Activated T-helper 1 cell treated with anti-CD3 and anti-CD28 coated beads, Interleukin-12 subunit alpha, Interleukin-12 subunit beta, Interleukin-2, Interleukin-4 antibody, amounts not matched to agents 30 ng/mL and 10 ng/mL and 1 ng/mL, durations not matched to agents 14 hours and 24 hours and 36 hours (primary cell): ENCODE measurements at places on chromosomes 3 and 15. TPM values are rescaled to one million over a fixed set of nuclear protein-coding genes. Genes with fewer than 3 reads are reported as not detected.
A peak's percentile ranks its signal among the peaks of the same experiment; 100 is the strongest.

DNA sequence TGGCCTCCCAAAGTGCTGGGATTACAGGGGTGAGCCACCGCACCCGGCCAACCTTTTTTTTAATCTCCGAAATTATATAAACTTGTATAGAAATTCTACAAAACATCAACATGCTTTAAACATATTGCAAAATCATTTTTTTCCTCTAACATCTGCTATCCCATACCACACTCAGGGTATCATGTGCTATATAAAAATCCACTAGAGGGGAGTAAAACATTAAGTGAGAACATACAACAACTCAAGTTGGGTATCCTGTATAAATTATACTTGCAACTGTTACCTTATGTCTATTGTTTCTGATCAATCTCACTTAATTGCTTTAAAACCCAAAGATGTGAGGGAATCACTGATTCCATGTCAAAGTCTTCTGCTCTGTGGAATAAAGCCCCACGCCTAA lies 71.9 kb upstream of the FBN1 start:
- no peak for DNase-seq

DNA sequence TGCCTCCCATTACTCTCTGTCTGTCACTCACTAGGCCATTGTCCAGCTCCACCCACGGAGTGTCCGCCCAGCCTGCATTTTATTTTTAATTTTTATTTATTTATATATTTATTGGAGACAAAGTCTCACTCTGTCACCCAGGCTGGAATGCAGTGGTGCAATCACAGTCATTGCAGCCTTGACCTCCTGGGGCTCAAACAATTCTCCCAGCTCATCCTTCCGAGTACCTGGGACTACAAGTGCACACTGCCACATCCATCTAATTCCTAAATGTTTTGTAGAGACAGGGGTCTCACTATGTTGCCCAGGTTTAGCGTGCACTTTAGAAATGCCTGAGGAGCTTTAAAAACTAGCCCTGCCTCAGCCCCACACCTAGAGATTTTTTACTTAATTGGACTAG lies 141.5 kb downstream of the LIPC start:
- DNase-seq: no peak

DNA sequence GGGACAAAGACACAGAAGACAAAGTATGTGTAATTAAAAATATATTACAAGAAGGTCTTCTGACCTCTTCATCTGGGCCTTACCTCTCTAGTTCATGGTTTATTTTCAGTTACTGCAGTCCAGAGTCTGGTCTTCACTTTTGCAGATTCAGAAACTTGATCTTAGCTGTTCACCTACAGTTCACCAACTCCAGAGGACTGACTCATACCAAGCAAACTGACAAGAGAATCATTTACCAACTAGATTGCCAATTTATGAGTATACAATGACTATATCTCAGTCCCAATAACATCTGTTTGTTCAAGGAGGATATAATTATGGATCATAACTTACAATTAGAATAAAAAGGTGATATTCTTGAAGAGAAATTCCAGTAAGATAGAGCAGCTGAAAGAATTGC lies 9.0 kb downstream of the P2RY1 start:
- DNase-seq: no peak

DNA sequence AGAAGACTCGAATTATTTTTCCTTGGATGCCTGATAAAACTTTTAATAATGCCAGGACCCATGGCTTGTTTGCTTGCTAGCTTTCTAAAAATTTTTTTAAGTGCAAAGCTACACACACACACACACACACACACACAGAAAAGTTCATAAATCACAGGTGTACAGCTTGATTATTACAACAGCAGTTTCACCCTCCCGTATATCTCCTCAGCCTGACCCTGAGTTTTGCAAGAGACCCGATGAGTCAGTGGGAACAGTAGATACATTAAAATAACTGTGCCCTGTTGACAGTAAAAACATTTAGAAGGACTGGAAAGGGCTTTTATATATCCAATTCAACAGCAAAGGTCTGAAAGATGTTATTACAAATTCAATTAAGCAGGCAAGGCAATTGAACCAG lies 46.7 kb downstream of the EMC4 start:
- no peak for DNase-seq

- DNase-seq: no peak
These were observed 17.4 kb downstream of the FILIP1L start for GRCh38 chr3:100096866-100097265.

DNA sequence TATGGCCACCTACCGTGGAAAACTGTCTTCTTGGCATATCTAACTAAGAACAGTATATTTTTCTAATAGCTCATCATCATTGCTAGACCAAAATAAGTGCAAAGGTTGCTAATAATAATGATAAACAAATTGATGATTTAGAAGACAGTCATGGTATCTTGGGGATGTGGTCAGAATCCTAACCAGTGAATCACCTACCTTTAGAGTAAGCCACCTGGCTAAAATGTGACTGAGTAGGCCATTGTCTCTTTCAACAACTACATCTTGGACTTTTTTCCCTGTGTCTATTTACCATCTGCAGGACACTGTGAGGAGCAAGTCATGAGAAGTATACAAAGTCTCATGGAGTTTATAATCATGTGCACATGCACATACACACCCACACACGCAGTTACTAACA lies 273.5 kb upstream of the SEMA6D start:
- no peak for DNase-seq

DNA sequence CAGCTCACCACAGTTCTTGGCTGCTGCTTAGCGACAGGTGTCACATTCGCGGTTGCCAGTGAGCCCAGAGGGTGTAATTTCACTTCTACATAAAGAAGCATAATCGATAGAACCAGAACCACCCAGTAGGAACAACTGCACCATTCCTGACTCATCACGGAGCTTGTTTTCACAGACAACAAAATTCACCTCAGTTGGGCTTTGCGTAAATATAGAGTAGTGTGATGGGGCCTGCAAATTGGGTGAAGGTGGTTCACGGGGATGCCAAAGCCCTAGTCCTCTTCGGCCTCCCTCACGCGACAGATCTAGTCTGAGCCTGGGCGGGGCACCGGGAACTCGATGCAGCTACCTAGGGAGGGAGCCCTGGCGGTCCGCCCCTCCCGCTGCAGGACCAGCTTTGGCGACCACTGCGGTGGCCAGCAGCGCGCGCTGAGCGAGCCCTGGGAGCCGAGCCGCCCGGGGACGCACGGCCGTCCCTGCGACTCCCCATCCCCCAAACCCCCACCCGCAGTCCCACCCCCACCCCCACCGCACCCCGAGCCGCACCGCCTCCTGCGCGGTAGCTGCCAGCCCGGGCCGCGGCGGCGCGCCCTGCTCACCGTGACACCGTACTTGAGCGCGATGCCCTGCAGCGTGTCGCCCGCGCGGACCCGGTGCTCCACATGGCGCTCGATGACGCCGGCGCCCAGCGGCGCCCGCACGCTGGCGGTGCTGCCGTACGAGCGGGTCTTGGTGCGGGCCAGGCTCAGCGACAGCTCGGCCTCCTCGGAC lies 519 bp downstream of the LYSMD2 start:
- DNase-seq: peak; percentile 40

DNA sequence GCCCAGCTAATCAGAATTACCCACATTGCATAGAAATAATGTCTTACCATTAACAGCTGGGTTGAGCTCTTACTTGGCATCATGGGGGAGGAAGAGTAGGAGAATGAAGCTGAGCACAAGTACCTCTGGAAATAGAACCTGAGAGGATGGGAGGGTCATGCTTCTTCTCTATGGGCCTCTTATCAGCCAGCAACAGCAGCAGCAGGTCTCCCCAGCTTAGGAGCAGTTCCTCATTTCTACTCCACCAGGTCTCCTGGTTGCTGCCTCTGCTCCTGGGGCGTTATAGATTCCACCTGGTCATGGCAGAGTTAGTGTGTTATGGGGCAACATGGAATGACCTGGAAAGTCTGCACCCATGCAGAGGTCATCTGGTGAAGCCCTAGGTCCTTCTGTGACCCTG lies 3.4 kb downstream of the FSD2 start:
- DNase-seq: no peak

DNA sequence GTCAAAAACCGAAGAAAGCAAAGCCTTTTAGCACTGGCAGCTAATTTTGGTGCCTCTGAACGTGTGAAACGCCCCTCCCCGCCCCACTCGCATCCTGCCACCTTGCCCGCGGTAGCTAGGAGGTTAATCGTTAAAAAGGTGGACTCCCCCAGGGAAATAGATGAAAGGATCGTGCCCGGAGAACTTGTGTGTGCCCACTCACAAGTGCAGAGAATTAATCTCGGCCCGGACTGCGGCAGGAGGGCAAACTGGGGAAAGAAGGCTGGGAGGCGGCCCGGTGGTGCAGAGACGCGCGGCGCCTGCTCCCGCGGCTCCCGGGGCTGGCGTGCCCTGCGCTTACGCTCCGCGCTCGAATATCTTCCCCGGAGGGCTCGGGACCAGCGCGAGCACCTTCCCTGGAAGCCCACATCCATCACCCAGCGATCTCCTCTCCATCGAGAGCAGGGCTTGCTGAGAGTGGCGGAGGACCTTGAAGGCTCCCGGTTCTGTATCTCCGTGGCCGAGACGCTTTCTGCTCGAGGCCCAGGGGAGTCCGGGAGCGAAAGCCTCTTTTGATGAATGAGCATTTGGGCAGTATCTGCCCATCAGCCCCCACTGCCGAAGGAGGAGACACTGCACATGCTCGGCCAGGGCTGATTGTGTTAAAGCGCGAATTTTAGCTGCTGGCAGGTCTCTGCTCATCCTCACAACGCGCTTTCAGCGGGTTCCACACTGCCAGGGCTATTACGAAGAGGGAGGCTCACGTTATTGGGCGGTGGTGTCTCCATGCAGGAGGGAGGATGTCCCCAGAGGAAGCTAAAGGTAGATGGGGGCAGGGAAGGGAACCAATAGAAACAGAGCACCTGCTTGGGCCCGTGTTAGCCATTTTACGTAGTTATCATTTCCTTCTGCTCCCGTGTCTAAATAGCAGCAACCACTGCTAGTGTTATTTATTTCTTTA lies 1.3 kb upstream of the SPTSSB start:
- no peak for DNase-seq

DNA sequence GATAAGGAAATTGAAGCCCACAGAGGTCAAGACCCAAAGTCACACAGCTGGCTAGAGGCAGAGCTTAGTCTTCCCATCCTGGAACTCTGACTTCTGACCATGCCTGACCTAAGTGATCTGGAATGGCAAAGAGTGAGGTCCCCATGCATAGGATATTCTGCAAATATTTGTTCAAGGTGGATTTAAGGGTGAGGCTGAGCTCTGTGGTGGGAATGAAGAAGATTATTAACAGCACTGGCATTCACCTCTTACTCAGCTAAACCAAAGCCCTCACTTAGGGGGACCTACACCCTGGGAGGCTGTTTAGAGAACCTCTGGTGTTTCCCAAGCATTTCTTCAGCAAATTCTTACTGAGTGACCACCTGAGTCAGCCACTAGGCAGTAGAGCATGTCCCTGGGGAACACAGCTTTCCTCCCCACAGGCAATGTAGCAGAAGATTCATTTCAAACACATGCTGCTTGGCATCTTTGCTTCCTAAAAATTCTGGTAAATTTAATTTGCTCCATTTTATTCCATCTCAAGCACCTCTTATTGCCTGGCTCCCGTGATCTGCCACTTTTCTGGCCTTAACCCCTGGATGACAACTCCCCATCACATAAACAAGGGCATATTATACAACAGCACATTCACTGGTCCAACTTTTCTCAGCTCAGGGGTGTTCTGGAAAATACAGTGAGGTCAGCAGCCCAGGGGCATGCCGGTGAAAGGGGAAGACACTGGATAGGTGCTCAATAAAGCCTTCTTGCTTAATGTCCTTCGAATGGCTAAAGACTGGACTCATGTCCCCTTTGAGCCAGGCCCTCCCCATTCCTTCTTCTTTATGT lies 176.0 kb downstream of the ABHD5 start:
- DNase-seq: no peak

DNA sequence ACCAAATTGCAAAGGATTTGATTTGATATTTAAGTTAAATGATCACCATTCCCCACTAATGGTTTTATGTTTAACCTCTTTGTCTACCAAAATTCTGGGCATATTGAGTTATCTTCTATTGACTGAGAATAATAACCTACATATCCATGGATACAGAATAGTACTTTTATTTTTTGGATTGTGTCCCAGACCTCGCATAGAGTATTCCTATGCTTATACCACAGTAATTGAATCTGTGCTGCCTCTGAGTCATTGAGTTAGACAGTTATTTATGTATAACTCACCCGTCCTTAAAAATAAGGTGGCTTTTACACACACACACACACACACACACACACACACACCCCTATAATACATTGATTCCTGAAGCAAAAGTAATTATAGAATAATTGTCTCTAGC lies 690.1 kb upstream of the BCHE start:
- no peak for DNase-seq

DNA sequence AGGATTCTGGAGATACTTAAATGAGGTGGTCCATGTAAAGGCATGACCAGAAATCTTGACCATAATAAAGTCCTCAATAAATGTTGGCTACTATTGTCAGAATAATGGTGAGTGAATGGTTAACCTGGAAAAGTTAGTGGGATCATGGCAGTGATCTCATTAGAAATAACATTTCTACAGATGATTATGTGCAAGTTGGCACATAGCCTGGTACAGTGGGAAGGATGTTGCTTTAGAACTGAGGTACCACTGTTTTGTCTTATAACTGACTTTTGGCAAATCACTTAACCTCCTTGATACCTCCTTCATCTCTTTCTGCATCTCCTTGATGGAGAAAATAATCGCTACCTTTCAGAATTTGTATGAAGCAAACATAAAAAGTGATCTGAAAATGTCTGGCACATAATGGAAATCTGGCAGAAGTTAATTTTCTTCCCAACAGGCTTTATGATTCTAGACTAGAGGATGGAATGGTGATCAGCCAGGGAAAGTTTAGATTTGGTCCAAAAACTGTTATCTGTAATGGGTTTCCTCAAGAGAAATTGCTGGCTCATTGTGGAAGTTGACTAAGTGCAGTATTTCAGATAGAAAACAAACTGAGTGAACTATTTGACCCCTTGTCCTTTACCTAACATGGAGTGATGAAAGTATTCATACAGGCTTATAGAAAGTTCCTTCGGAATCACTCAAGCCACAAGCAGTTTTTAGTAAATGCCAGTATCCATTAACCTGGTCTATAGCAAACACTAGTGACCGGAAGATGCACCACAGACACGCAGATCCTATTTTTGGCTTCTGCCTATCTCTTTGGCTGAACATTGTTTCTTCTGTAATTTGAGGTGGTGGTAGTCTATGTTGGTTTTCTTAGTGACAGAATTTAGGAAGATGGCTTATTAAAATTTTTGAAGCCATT lies 449.6 kb upstream of the TGFBR2 start:
- DNase-seq: no peak

GRCh38 chr15:69078638-69079037 lies 64.1 kb downstream of the NOX5 start:
- no peak for DNase-seq

GRAMD1C gene
- total RNA-seq: 0.05 TPM in 1 of 2 replicates, not detected in the other

TRANK1 gene
- 2.3 and 3.4 TPM in 2 replicates for total RNA-seq

PLXNA1 gene
- total RNA-seq: 22.1 and 25.5 TPM in 2 replicates

ARIH1 gene
- 140 and 144 TPM in 2 replicates for total RNA-seq

CLDN16 gene
- not detected in 2 replicates for total RNA-seq
